ENCODE measurements at places on chromosomes 1 and 21.

DNA sequence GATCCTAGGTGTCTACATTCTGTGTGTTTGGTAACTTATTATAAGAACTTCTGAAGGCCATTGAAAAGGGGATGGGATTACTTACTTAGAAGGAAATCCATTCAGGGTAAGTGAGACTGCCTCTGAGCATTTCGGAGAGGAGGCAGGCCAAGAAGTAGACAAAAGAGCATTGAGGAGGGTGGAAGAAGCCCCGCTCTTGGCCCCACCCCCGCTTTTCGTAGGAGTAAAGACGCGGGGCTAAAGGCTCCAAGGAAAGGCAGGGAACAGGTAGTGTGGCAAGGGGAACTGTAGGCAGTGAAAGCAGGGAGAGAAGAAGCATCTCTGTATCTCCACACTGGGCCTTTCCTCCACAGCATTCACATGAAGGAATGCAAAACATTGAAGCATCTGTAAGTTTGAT lies 51.8 kb upstream of the GRIK1 start:
- DNase-seq = no peak

GRCh38 chr1:195591917-195592672 lies 1016.1 kb downstream of the KCNT2 start:
- DNase-seq = no peak

- DNase-seq = no peak
These were observed 11.4 kb downstream of the METTL13 start for GRCh38 chr1:171792656-171793369.

- no peak for DNase-seq
These were observed 159.8 kb downstream of the NEK7 start for GRCh38 chr1:198316546-198317100.

GRCh38 chr21:43868461-43868860 lies 3.4 kb downstream of the AGPAT3 start:
- DNase-seq = no peak

- DNase-seq = no peak
These were observed 101.4 kb upstream of the IVNS1ABP start for GRCh38 chr1:185418472-185418871.

DNA sequence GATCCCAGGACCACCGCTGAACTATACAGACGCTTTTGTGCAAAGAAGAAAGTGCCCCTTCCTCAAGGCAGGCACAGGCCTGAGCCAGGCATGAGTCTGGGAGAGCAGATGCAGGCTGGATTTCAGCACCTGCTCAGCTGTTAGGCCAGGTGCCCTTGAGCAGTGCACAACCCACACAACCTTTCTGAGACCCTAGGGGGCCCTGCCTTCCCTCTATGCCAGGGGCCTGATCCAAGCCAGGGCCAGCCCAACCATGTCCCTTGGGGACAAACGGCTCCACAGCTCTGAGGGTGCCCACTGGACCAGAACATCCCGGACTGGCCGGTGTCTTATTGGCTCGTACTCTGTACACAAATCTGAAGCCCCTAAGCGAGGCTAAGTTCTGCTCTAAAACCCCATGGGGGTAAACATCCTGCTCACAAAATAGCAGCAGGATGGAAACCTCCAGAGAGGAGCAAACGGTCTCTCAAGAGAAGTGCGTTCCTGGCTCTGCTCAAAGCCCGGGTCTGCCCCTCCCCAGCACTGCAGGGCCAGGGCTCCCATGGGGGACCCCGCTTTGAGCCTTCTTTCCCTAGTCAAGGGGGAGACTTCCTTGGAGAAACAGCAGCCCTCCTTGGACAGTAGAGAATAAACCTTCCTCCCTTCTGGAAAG lies 275.1 kb downstream of the NPHP4 start:
- no peak for DNase-seq

DNA sequence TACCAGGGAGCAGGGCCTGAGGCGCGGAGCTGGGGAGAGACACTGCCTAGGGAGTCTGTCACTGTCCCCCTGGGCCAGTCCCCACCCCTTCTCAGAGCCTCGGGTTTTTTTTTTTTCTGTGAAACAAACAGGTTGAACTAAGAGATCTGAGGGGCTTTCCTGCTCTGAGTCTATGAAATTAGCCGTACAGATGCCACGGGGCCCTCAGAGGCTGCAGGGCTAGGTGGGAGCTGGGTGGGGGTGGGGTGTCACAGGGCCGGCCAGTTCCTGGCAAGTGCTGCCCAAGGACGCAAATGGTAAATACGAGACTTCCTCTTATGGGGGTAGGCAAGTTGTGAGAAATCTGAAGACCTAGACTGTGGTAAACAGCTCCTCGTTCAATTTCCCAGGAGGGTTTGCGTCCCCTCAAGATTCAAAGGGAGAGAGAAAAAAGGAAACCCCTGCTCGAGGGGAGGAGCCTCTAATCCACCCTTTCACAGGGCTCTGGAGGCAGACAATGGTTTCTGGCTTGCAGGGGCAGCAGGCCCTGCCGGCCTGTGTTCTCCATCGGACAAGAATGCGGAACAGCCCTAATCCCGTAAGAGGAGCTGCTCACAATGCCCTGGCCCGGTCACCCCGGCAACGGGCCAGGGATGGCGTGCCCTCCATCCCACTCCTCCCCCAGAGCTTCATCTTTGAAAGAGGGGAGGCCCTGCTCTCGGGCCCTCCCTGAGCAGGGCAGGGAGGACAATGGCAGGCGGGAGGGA lies 7.8 kb downstream of the NUAK2 start:
- no peak for DNase-seq

DNA sequence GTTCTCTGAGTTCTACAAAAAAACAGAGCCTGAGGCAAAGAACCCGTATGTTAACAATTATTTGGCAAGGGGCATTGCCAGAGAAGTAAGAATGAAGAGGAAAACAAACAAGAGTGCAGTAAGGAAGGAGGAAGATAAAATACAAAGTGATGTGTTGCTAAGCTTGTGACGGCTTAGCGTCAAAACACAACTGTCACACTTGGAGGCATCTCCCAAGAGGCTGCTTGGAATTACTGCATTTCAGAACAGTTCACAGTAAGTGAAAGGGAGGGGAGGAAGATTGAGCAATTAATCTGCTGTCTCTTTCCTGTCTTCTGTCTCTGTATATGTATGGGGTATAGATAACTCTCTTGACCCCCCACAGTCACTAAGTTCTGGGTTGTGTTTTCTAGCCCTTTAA lies 1017.0 kb upstream of the TMPRSS15 start:
- no peak for DNase-seq
